ENCODE measurements at places on chromosomes 3 and 15.
A peak's percentile ranks its signal among the peaks of the same experiment; 100 is the strongest.

DNA sequence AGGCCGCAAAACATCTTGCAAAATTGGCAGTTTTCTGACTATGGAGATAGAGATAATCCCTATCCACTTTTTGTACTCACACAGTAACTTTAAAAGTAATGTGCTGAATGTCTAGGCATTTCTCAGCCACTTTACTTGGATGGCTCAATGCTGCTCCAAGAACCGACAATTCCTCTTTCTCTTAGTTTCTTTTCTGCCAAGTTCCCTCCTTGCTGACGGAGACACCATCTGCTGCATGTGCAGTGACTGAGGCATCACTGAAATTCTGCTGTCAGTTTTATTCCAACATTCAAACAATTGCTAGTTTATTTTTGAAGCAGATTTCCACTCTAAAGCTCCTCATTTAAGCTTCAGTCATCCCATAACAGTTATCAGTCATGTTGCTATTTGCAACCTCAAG is 116.0 kb upstream of the RBMS3 start:
- no peak for DNase-seq

DNA sequence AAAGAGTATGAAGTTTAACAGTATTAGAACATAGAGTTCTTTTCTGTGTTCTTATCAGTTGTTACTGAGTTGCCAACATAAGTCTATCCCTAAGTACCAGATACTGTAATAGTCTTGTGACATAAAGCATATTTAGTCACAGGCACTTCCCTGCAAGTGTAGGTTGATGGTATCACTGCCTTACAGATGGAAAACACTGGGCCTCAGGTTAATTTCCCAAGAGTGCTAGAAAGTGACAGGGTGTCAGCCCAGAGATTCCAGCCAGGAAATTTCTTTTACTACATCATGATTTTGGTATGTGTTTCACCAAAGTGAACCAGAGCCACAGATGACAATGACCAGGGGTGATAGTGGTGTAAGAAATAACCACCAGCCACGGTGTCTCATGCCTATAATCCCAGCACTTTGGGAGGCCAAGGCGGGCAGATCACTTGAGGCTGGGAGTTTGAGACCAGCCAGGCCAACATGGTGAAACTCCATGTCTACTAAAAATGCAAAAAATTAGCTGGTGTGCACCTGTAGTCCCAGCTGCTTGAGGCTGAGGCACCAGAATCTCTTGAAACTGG is 3.2 kb downstream of the EIF1B start:
- DNase-seq, result no peak

DNA sequence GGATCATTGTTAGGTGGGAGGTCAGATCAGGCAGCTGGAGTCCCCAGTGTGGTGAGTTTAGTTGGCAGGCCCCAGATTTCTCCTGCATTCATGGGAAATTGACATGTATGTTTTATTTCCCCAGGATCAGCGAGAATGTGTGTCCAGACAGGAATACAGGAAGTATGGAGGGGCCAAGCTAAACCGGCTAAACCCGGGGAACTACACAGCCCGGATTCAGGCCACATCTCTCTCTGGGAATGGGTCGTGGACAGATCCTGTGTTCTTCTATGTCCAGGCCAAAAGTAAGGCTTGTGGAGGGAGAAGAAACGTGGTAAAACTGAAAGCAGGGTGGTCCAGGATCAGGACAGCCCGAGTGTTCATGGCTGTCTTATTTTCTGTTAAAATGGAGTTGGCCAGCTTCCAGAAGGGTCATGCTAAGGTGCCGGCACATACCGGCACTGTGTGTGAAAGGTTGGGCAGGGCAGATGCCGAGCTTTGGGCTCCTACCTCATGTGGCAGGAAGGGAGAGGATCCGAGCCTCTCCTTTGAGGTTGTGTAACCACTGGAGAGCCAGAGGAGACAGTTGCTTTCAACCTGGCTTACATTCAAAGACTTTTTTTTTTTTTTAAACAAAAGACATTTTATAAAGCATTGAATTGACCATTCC is 83.1 kb downstream of the PGPEP1L start:
- DNase-seq, result no peak

GRCh38 chr3:110436209-110436608 is 635.4 kb upstream of the NECTIN3 start:
- no peak for DNase-seq

GRCh38 chr15:57566834-57567233 is 24.9 kb upstream of the MYZAP start:
- no peak for DNase-seq

- no peak for DNase-seq
These were observed 74.0 kb upstream of the HACD2 start for GRCh38 chr3:123658852-123659206.

GRCh38 chr15:28981921-28982320 is 96.1 kb downstream of the APBA2 start:
- DNase-seq, result no peak

- DNase-seq, result no peak
These were observed 589 bp upstream of the MAPKBP1 start for GRCh38 chr15:41773729-41774061.

DNA sequence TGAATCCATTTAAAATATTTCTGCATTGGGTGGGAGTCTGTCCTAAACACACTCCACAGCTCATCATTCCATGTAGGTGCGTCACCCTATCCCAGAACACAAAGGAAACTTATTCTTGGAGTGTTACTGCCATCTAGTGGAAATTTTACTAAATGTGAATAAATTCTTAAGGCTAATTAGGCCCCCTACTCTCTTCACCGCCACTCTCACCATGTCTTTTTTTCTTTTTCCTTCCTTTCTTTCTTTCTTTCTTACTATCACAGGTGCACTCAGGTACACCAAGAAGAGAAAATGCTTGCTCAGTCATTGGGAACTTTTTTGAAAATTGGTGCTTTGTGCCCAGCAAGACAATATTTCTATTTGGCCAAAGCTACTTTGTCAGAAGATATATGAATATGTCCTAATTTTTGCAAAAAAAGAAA is 26.4 kb upstream of the ATP8B4 start:
- DNase-seq, result no peak

DNA sequence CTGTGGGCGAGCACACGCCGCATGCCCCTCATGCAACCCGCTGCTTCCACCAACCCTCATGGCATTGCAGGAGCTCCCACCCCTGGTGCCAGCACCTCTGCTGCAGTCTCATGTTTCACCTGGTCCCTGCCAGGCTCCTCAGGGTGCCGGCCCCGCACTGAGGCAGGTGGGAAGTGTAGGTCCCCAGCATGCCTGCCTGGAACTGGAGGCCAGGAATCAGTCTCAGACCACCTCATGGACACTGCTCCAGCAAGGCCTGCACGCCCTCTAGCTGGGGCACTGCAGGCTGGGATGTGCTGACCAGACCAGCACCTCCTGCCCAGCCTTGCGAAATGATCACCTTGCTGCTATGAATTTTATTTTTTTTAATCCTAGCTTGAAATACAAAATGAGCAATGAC is 39.1 kb downstream of the OCA2 start:
- DNase-seq, result no peak

DNA sequence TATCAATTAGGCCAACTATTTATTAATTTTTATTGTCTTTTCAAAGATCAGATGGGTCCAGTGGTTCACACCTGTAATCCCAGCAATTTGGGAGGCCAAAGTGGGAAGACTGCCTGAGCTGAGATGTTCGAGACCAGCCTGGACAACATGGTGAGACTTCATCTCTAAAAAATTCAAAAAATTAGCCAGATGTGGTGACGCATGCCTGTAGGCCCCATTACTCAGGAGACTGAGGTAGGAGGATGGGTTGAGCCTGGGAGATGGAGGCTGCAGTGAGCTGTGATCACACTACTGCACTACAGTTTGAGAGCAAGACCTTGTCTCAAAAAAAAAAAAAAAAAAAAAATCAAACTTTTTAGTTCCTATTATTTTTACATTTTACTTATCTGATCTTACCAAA is 8.2 kb downstream of the AP3S2 start:
- DNase-seq, result no peak

DNA sequence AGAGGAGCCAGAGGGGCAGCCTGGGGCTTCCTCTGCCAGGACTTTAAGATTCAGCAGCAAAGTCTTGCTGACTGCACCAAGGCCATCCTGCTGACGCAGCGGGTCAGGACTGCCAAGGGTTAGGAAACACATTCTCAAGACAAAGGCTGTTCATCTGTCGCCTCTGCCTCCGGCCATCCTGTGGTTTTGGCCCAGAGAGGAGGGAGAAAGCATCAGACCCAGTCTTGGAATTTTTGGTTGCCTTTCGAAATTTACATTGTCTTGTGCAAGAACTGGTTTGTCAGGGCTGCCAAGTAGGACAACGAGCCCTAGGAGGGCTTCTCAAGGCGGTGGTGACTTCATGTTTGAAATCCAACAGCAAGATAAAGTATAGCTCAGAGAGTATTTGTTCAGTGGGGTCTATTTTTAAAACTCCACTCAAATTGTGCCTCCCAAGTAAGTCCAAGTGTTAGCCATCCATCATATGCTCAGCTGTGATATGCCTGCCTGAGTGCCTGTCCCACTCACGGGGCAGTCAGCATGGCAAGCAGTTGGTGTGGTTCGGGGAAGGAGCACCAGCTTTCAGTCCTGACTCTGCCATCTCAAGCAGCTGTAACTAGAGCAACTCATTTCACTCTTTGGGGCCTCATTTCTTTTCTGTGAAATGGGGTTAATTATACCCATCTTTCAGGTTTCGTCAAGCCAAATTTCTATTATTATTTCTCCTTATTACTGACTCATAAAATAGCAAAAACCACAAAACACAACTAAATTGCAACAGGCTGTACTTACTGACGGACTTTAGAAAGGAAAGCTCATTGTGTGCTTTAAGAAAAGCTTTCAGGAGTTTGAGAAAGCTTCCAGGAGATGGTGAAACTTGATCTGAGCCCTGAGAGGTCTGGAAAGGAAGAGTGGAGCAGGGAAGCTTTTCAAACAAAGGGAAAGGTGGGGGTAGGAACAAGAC is 42.4 kb upstream of the RHO start:
- no peak for DNase-seq

DNA sequence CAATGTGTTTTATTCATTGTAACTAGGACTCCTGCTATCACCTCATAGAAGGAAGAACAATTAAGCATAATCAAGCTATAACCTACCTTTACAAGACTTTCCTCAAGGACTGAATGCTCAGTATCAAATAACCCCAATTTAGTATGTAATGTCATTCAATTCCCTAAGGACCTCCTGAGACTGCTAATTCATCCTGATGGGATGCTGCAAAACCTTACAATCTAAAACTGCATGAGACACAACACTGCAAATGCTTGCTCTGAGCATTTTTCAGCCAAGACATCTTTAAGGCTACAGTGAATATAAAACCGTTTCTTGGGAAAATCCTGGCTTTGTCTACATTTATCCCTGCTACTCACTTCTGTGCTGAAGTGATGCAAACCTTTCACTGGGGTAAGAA is 69.9 kb downstream of the RYK start:
- no peak for DNase-seq

DNA sequence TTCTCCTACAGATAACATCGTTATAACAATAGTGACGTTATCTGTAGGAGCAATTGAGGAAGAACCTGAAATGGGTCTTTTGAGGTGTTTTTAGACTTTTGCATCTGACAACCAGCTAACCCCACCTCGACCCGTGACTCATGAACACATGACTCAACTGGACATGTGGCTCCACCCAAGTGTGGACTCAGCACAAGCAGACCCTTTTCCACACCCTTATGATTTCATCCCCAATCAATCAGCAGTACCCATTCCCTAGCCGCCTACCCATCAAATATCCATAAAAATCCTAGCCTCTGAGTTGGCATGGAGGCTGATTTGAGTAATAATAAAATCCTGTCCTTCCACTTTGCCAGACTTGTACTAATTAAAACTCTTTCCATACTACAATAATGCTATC is 255.4 kb downstream of the ARPP21 start:
- DNase-seq, result no peak

- DNase-seq, result no peak
These were observed 113.5 kb downstream of the CNTN3 start for GRCh38 chr3:74501007-74501406.

DNA sequence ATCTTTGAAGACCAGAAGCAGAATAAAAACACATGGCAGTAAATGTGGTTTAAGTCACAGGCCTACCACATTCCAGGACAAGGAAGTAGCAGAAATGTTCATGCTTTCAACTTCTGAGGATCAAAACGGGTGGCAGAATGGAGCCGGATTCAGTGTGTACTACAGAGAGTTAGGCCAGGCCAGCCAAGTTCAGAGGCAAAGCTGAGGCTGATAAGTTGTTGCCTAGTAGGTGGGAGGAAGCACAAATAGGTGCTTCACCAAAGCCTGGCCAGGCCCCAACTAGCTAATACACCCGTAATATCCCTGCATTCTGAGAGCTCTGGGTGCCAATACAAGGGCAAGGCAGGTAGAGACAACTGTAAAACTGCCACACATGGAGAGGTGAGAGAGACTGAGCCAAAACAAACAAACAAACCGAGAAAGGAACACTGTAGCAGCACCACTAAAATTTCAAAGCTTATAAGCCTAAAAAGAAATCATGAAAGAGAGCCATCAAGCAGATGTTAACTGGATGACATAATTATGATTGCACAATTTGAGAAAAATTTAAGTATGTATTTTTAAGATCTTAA is 156.4 kb upstream of the CBLB start:
- DNase-seq, result no peak

GRCh38 chr3:178546079-178546478 is 9.8 kb downstream of the KCNMB2 start:
- DNase-seq, result no peak

- no peak for DNase-seq
These were observed 162.2 kb downstream of the RSRC1 start for GRCh38 chr3:158272081-158272480.

GRCh38 chr15:41979493-41980266 is 7.3 kb upstream of the EHD4 start:
- no peak for DNase-seq

DNA sequence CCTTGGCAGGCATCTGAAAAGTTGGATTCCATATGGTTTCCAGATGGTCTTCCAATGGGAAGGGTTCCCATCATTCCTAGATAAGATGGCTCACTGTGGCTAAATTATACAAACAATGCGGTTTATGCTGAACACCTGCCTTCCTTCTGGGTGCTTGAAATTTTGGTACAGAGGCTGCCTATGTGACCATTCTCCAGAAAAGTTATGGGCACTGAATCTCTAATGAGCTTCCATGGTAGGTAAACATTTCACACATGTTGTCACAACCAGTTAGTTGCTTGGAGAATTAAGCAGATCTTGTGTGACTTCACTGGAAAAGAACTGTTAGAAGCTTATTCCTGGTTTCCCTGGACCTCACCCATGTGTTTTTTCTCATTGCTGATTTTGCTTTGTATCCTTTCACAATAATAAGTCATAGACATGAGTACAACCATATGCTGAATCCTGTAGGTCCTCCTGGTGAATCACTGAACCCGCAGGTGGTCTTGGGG is 30.1 kb downstream of the PLOD2 start:
- DNase-seq, result no peak

GRCh38 chr3:13517253-13517977 is 31.5 kb upstream of the FBLN2 start:
- no peak for DNase-seq

- peak; percentile 1 for DNase-seq
These were observed 28.3 kb upstream of the CRYBG3 start for GRCh38 chr3:97793420-97794019.

DNA sequence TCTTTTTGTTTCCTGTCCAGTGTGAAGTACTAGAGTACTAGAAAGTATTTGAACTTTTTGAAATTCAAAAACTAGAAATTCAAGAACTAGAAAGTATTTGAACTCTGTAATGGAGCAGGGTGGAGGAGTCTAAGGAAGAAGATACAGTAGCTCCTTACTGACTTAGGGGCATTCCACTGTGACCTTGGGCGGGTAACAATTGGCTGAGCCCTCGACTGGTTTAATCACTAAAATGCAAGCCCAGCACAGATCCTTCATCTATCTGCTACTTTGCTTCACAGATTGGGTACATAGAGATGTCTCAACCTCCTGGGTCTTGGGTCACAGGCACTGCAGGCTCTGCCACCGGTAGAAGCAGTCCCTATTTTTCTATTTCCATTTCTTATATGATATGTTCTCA is 462.1 kb upstream of the AGTR1 start:
- no peak for DNase-seq
